K562 (cell line): ENCODE measurements at places on chromosomes 2 and 18. TPM values are rescaled to one million over a fixed set of nuclear protein-coding genes. Genes with fewer than 3 reads are reported as not detected.

DNA sequence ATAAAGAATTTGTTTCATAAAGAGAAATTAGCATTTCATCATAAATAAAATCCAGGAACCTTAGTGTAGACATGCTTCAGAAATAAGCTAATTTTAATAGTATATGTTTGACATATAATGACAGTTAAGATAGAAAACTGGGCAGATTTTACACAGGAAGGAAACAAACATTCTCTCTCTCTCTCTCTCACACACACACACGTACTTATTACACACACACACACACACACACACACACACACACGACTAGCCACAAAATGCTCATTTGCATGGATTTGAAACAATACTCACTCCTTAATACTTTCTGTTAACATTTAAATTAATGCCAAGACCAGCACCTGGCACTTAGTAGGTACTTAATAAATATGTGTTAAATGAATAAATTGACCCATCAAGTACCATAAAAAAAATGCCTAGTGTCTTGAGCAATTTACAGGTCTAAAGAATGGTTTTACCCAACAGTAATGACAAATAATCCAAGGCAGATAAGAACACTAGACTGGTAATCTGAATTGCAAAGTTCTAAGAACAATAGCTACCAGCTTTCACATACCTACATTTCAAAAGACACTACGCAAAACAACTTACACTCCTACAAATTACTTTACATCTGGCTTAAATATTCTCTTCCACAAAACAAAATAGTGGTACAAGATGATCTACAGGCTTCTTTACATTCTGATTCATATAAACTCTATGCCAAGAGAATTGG, 2.9 kb upstream of the GALNT3 start:
- no peak overlapping the region for H3K27ac ChIP-seq
- no peaks in the 10 kb centered on the region for H3K36me3 ChIP-seq
- H3K4me1 ChIP-seq: peaks cover 11% of the 10 kb centered on the region; the same call in 1 of the 2 replicates

DNA sequence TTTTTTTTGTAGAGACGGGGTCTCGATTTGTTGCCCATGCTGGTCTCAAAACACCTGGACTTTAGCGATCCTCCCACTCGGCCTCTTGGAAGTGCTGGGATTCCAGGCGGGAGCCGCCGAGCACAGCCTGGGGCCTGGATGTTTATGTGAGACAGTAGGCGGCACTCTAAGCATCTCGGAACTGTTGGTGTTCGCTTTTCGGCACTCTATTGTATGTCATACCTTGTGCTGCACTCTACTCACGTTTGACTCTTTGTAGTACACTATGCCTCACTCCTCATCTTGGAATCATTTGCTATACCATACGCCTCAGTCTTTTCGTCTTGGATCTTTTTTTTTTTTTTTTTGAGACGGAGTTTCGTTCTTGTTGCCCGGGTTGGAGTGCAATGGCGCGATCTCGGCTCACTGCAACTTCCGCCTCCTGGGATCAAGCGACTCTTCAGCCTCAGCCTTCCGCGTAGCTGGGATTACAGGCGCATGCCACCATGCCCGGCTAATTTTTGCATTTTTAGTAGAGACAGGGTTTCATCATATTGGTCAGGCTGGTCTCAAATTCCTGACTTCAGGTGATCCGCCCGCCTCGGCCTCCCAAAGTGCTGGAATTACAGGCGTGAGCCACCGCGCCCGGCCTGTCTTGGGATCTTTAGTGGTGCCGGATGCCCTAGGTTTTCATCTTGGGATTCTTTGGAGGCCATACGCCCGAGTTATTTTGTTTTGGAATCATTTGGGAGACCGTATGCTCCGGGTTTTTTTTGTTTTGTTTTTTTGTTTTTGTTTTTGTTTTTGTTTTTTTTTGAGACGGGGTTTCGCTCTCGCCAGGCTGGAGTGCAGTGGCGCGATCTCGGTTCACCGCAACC, 24.2 kb upstream of the ZDBF2 start:
- no peak overlapping the region for H3K27ac ChIP-seq
- peaks cover 2% of the 10 kb centered on the region; the same call in 2 of the 3 replicates for H3K27me3 ChIP-seq
- DNase-seq: no peak
- H3K4me3 ChIP-seq: no peak overlapping the region
- H3K36me3 ChIP-seq: no peaks in the 10 kb centered on the region
- no peaks in the 10 kb centered on the region for H3K4me1 ChIP-seq

GRCh38 chr2:228629251-228629650, 447.8 kb upstream of the SPHKAP start:
- H3K27me3 ChIP-seq: no peaks in the 10 kb centered on the region
- H3K36me3 ChIP-seq: no peaks in the 10 kb centered on the region
- H3K27ac ChIP-seq: no peak overlapping the region
- no peak for DNase-seq
- H3K4me1 ChIP-seq: no peaks in the 10 kb centered on the region
- no peak overlapping the region for H3K4me3 ChIP-seq

- DNase-seq: no peak
- H3K27ac ChIP-seq: no peak overlapping the region
- H3K4me1 ChIP-seq: no peaks in the 10 kb centered on the region
Measured at GRCh38 chr2:231212329-231212845, 14.0 kb downstream of the ARMC9 start.

DNA sequence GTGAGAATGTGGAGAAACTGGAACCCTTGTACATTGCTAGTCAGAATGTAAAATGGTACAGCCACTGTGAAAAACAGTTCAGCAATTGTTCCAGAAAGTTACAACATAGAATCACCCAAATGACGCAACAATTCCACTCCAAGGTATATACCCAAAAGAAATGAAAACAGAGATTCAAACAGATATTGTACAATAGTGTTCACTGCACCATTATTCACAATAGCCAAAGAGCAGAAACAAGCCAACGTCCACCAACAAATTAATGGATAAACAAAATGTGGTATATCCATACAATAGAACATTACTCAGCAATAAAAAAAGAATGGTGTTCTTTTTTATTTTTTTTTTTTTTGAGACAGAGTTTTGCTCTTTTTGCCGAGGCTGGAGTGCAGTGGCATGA, 10.9 kb downstream of the CLASP1 start:
- peaks cover 10% of the 10 kb centered on the region; the same call in 1 of the 3 replicates for H3K36me3 ChIP-seq
- no peak overlapping the region for H3K27ac ChIP-seq
- DNase-seq: no peak
- peaks cover 7% of the 10 kb centered on the region; the same call in 2 of the 3 replicates for H3K4me1 ChIP-seq
- H3K27me3 ChIP-seq: no peaks in the 10 kb centered on the region

DNA sequence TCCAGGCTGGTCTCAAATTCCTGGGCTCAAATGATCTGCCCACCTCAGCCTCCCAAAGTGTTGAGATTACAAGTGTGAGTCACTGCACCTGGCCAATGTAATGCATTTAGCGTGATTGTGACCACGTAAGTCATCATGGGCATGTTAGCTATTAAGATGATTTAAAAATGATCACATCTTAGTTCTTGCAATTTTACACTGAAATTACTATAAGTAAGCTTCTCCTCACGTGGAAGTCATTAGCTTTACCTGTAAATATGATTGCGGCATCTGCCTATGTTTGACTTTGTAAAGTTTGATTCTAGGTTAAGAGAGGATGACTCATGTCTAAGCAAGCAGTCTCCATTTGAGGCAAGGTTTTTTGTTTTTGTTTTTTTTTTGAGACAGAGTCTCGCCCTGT, 85.5 kb downstream of the PMAIP1 start:
- no peak overlapping the region for H3K27ac ChIP-seq
- H3K4me1 ChIP-seq: no peaks in the 10 kb centered on the region
- H3K4me3 ChIP-seq: no peak overlapping the region
- H3K36me3 ChIP-seq: no peaks in the 10 kb centered on the region

The RGPD3 gene
- not detected in 2 replicates for total RNA-seq
